ENCODE measurements at places on chromosomes 11 and 22. TPM values are rescaled to one million over a fixed set of nuclear protein-coding genes. Genes with fewer than 3 reads are reported as not detected.

NLRP14 gene
- 0.43 TPM for total RNA-seq

ABCG4 gene
- total RNA-seq, result 2.4 TPM

MED17 gene
- total RNA-seq, result 33.7 TPM

NFAM1 gene
- total RNA-seq, result 1.0 TPM

ART1 gene
- not detected for total RNA-seq

SLC22A12 gene
- total RNA-seq, result 0.26 TPM

OSM gene
- 0.11 TPM for total RNA-seq

KCNJ5 gene
- total RNA-seq, result 0.15 TPM

PRRG4 gene
- 0.11 TPM for total RNA-seq

MAJIN gene
- total RNA-seq, result 0.11 TPM

OLFML1 gene
- total RNA-seq, result 0.31 TPM

SMDT1 gene
- 17.0 TPM for total RNA-seq

CYB561A3 gene
- total RNA-seq, result 12.5 TPM

OR8K5 gene
- total RNA-seq, result not detected

MTMR3 gene
- 41.6 TPM for total RNA-seq

P4HA3 gene
- 1.3 TPM for total RNA-seq

C11orf16 gene
- 0.36 TPM for total RNA-seq

TENM4 gene
- total RNA-seq, result 82.2 TPM

GLB1L2 gene
- 5.1 TPM for total RNA-seq

ZNF408 gene
- total RNA-seq, result 11.1 TPM

DDIAS gene
- 0.82 TPM for total RNA-seq

EHF gene
- total RNA-seq, result 0.09 TPM

OR4C46 gene
- total RNA-seq, result 0.66 TPM
